ENCODE measurements at places on chromosomes 6 and 20. TPM values are rescaled to one million over a fixed set of nuclear protein-coding genes. Genes with fewer than 3 reads are reported as not detected.
A peak's percentile ranks its signal among the peaks of the same experiment; 100 is the strongest.

DNA sequence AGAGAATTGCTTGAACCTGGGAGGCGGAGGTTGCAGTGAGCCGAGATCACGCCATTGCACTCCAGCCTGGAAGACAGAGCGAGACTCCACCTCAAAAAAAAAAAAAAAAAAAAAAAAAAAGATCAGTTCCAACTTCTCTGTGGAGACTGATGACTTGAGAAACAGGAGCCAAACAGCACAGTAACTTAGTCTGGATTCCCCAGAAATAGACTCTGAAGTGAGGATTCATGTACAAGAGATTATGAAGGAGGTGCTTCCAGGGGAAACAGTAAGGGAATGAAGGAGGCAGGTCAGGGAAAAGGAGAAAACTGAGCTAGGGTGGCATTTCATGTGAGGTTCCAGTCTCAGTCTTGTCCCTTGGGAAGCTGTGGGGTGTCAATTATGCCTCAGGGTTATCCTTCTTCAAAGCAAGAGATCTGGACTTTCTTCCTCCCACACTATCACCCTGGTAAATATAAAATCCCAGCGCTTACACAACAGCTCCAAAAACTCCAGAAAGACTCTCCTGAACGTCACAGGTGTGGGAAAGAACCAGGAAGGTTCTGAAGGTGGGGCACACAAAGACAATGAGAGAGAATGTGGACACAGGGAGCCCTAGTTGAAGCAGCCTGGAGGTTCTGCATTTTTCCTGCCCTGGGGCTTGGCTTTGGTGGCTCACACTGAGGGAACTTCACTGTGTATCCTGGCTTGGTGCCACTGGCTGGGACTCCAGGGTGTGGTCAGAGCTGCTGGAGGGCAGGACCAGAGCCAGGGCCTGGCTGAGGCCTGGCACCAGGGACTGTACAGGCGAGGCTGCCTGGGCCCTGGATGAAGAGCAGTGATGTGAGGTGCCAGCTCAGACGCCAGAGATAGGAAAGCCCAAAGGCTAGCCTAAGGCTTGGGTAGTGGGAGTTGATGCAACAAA, 46.8 kb downstream of the PCNA start:
- peak; percentile 90 for DNase-seq

FOXC1 gene
- total RNA-seq: 106 TPM

- no peak for DNase-seq
Measured at GRCh38 chr6:34585108-34585507, 29.0 kb upstream of the SPDEF start.

GINS1 gene
- 5.8 TPM for total RNA-seq

DNA sequence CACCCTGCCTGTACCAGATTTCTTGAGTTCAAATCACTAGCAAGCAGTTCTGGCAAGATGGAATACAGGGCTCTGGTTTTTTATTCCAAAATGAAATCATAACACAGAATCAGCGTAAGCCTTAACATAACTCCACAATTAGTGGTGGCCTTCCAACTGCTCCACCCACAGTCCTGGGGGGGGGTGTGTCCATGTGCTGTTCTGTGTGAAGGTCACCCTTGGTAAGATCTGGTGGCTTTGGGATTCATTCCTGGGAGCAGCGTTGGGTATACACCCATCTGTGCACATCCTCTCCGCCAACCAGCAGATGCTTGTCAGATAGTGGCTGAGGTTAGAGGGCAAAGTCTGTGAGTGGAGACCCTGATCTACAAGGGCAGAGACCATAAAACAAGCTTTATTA, 49.9 kb upstream of the CD83 start:
- DNase-seq: no peak

DNA sequence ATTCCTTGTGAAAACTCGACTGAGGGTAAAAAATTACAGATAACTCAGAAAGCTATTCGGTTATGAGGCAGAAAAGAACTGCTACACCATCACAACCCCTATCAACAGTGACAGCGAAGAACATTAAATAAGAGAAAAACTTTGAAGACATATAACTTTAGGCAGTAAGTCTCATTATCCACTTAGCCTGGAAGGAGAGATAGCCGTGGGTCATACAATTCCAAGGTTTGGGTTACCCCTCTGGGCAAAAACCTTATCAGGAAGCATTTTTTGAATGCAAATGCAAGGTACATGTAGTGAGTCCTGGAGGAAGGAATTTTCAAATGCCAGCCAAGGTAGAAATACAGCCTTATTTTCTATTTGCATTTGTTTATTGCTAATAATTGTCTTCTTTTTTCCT, 129.8 kb downstream of the FLRT3 start:
- DNase-seq: no peak

GPLD1 gene
- total RNA-seq: 2.4 TPM

DDX43 gene
- total RNA-seq: not detected
